ENCODE measurements at places on chromosomes 16 and 17.

DNA sequence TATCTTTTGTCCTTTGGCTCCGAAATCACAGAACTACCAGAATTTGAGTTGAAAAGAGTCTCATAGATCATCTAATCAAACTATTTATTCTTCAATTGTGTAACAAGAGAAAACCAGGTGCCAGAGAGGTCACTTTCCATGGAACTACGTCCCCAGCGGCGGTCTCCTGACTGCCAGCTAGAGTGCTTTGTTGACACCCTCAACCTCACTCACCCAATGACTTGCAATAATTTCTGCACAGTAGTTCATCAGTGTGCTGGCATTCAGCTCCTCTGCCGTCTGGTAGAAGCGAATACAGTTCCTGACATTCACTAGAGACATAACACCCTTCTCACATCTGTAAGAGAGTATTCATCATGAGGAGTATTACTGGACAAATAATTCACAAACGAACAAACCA, 54.2 kb downstream of the ANKFY1 start:
- DNase-seq: no peak

GRCh38 chr17:7440113-7440833, 961 bp downstream of the FGF11 start:
- DNase-seq: peak; percentile 66

DNA sequence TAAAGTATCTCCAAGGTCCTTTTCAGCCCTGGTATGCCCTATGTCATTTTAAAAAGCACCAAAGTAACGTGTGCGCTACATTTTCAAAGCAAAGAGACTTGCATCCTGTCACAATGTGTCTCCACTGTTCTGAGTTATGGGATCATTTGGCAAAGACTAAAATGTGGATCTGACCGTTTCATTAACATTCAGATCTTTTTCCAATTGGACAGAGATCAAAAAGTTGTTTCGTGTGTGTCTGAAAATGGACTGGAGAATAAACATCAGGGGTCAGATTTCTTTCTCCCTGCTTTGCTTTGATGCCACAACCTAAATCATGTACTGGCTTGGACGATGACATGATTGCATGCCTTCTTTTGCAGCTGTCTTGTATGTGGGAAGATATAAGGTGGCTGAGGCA, 136.0 kb upstream of the NOG start:
- no peak for DNase-seq

DNA sequence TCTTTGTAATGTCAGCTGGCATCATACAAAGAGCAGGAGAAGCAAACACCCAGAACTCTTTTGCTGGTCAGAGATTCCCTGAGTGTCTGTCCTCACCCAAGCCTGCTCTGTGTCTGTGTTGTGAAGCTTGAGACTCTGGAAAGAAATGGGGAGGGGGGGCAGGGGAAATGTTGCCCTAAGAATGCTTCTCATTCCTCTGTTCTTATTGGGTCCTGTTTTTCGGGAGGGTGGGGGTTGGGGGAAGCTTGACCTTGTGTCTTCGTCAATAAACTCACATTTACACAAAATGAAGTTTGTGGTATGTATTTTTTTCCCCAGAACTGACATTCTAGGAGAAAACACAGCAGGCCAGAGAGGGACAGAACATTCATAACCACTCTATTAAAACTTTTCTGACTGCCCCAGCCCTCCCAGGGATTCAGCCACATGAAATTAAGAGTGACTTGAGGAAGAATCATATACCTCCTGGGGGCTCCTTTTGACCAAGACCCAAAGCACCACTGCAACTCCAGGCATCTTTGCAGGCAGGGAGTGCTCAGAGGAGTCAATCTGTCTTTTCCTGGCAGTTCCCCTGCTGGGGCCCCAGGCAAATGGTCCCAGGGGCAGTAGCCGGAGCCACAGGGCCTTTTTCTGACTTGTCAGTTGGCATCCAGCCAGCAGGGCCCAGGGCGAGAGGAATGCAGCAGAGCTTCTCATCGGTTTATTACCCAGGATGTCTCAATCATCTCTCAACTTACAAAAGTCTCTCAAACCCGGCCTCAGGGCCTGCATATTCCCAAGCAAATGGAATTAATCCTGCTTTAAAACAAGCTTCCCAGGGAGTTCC, 5.1 kb upstream of the RASL10B start:
- peak; percentile 86 for DNase-seq

GRCh38 chr17:9343516-9343915, 232.1 kb downstream of the STX8 start:
- no peak for DNase-seq

DNA sequence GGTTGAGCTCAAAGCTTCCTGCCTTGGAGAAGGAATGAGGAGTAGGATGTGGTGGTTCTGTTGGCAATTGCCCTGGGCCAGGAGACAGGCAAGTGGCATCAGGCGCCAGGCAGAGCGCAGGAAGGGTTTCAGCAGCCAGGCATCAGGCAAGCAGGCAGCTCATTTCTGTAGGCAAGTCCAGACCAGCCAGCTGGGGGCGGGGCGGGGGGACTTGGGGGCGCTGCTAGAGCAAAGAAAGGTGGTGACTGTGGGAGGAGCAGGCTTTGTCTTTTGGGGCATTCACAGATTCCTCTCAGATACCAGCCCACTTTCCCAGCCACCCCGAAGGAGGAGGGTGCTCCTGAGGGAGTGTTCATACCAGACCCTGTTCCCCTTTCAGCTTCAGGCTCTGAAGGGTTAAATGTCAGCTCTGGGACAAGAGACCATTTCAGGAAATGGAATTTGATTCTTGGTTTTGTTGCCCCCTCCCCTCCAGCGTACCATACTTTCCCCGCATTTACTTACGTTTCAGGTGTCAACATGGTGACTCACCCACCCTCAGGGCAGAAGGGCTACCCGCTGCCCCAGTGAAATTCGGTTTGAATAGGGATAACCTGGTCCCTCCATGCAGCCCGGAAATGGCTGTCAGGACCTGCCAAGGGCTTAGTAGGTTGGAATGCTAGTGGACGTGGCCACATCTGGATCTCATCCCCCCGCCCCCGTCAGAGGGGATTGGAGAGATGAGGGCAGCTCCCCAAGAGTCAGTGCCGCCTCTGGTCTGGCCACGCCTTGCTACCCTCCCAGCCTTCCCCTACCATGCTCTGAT, 13.2 kb downstream of the NGFR start:
- peak; percentile 89 for DNase-seq

- DNase-seq: no peak
Observed at GRCh38 chr16:35431829-35432663, 1972.6 kb downstream of the TP53TG3F start.

GRCh38 chr16:561957-562938, 2.1 kb downstream of the PRR35 start:
- DNase-seq: no peak

- DNase-seq: peak; percentile 21
Observed at GRCh38 chr16:24491731-24492130, 47.6 kb upstream of the RBBP6 start.

GRCh38 chr17:69286257-69286656, 40.7 kb downstream of the ABCA5 start:
- no peak for DNase-seq

DNA sequence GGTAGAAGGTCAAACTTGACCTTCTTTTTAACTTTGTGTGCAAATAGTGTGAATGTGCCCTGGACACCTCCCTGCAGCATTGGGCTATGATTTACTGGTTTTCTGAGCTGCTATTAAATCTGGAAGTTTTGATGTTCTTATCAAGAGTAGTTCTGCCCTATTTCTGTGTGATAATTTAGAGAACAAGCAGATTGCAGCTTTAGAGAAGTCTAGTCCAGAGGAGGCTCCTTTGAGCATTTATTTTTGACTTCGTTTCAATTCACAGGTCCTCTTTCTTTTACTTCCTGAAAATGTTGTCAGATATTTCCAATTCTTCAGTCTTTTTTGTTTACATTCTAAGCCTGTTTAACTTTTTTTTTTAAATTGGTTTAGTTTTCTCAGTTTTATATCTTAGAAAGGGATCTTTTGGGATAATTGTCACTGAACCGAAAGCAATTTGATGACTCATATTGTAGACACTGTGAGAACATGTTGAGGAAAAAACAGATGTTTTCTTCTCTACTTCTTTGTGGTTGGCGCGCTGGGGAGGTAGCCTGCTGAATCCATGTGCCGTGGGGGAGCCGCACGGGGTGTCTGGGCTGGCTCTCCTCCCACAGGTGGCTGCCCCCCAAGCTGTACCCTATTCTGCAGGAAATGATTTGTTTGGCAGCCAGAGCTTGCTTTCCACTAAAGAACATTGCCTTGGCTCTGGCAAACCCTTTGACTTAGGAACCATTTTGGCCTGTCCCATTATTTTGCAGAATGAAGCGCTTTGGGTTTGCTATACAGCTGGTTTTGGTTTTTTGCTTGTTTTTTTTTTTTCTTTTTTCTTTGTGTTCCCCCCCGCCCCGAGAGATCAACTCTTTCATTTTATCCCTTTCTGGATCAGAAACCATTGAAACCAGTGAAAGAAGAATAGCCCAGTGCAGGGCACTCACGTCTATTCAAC, 53.4 kb downstream of the MFSD11 start:
- peak; percentile 77 for DNase-seq

- no peak for DNase-seq
Observed at GRCh38 chr16:27769561-27770255, 219.8 kb downstream of the KATNIP start.

DNA sequence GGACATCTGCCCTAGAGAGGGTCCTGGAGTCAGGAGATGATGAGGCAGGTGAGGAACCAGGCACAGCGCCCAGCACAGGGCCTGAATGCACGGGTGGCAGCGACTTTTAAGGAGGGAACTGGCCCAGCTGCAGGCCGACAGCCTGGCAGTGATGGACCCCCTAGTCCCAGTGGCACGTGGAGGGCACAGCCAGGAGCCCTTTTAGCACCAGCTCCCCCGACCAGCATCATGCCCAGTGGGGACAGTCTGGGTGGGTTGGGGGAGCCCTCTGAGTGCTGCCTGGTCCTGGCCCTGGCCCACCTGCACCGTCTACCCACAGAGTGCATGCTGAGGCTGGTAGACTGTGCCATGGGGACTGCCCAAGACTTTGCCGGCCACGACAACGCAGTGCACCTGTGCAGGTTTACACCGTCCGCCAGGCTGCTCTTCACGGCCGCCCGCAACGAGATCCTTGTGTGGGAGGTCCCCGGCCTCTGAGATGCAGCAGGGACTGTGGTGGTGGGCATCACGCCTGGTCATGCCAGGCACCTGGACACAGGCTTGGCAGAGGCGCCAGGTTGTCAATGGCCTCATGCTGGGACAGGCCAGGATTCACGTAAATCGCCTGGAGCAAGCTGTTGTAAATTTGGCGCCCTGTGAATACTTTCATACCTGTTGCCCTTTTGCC, 686 bp upstream of the RHOT2 start:
- DNase-seq: no peak

DNA sequence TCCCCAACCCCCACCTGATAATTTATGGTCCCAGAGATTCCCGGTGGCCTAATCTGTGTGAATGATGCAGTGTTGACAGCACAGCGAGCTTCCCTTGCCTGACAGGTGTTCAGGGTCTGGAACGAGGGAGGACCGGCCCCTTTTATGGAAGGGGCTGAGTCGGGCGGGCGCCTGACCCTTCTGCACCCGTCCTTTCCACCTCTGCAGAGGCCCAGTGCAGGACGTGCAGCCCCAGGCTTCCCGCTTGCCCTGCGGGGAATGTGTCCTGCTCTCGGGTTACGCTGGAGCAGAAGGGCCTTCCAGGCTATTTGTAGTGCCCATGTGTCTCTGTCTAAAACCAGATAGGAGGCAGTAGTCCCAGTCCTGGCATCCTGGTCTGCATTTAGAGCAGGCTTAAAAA, 16.2 kb downstream of the SMTNL2 start:
- no peak for DNase-seq

GRCh38 chr17:55567240-55568214, 56.3 kb upstream of the SMIM36 start:
- no peak for DNase-seq

GRCh38 chr16:14101415-14101814, 30.3 kb downstream of the MRTFB start:
- DNase-seq: no peak

DNA sequence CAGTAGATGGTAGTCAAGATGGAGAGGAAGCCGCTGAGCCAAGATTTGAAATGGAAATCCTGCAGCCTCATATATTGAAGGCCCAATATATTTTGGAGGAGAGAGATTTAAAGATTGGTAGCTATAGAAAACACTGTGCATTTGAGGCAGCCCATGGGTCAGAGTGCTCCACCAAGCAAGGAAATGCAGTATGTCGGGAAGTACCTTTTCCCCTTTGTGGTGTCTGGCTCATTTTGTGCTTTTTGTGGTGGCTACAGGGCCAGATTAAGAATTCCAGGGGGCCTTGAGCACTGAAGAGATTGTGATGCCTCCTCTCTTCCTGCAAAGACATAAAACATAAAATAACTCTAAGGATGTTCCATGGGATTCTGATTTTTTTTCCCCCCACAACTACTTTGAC, 39.6 kb downstream of the CDRT15 start:
- no peak for DNase-seq

GRCh38 chr16:49093939-49094338, 187.7 kb downstream of the CBLN1 start:
- no peak for DNase-seq

DNA sequence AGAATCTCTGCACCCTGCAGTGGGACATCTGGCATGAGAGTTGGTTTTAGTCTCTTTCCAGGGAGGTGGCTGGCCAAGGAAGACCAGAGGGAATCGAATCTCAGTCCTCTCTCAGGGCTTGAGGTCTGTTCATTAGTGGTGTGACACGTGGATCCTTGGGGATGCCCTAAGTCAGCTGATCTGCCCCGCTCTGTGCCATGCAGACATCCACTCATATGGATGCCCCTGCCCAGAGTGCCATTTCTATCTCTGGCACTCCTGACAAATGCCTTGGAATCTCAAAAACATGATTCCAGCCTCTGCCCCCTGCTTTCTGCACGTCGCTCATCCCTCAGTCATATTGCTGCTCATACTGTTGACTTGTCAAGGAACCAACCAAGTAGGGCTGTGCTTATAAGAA, 38.8 kb downstream of the WSCD1 start:
- no peak for DNase-seq

- no peak for DNase-seq
Observed at GRCh38 chr16:71811261-71811803, 2.7 kb upstream of the AP1G1 start.

DNA sequence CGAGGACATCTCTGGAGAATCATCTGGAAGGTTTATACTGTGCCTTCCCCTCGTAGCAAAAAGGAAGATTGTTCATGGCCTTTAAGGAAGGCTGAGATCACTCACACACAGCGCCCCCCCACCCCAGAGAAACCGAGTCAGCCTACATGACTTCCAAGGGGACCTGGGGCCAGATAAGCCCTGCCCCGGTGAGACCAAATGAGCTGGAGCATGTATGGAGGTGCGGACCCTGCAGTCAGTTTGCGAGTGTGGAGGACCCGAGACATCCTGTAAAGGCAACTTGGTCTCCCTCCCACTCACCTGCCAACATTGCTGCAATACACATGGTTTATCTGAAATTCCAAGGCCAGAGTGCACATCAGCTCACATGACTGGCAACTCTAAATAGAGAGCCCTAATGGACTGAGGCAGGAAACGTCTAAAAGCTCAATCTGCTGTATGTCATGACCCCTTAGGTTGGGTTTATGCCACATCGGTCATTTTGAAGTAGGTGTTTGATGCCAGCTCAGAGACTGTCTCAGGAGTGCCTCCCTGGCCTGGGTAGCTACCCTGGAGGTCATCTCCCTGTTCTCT, 233.6 kb downstream of the CPPED1 start:
- no peak for DNase-seq

GRCh38 chr17:4492721-4493561, 5.7 kb upstream of the SPNS2 start:
- DNase-seq: peak; percentile 58
